ENCODE measurements at places on chromosomes 2 and 18.

- no peak for DNase-seq
These were observed 70.2 kb downstream of the HRH4 start for GRCh38 chr18:24530630-24531111.

- no peak for DNase-seq
These were observed 147.3 kb downstream of the IRS1 start for GRCh38 chr2:226652369-226652768.

DNA sequence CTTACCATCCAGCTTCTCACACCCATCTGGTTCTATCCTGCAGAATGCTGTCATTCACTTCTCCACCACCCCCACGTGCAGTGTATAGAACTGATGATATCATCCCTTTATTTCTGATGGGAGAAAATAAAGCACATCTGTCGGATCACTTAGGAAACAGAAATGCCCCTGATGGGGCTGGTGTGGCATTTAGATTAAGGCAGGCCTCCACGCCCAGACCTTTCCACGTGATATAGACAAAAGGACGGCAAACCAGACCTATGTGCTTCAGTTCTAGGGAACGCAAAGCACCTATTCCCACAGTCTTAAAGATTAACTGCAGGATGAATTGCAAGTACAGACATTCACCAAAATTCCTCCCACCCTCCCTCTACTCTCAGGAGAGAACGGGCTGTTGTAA is 27.6 kb upstream of the CABLES1 start:
- DNase-seq, result no peak

- no peak for DNase-seq
These were observed 90.5 kb downstream of the TMEM17 start for GRCh38 chr2:62415518-62415917.

- no peak for DNase-seq
These were observed 68.8 kb upstream of the GLS start for GRCh38 chr2:190811811-190812210.

- DNase-seq, result no peak
These were observed 352.6 kb downstream of the SS18 start for GRCh38 chr18:25737710-25738311.

DNA sequence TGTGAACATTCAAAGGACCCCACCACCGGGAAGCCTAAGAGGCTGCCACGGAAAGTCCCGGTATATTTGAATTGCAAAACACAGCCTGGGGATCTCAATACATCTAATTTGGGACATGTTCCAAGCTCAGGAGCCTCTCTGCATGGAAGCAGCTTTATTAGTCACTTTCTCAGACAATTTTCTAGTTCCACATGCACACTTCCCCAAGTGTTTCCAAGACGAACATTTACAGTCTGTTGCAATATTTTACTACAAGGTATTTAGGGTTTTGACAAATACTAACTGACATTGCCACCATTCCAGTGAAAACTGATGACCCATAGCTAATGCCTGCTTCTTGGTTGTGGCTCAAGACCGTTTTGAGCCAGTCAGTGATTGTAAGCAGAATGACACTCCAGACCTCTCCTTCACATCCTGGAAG is 145.3 kb downstream of the NCKAP5 start:
- DNase-seq, result no peak

DNA sequence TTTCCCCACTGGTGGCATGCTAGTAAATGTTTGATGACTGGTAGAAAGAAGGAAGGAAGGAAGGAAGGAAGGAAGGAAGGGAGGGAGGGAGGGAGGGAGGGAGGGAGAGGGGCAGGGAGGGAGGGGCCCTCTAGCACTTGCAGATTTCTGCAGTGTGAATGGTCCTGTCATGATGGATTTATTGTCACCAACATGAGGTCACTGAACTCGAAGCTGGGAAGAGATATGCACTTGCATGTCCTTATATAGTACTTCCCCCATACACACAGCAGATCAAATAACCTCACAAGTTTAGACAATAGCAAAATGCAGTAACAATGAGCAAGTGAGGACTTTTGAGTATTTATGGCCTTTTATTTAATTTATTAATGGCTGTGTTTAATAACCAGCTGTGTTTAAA is 44.5 kb upstream of the CXCR4 start:
- DNase-seq, result no peak

All from activated CD8-positive, alpha-beta memory T cell treated with anti-CD3 and anti-CD28 coated beads for 48 hours (primary cell).